ENCODE measurements at places on chromosomes 2 and 18.

GRCh38 chr2:110995911-110996310 lies 124.8 kb upstream of the BCL2L11 start:
- no peak for DNase-seq

GRCh38 chr2:226799976-226800940 lies 638 bp upstream of the IRS1 start:
- DNase-seq = peak; percentile 56

- DNase-seq = no peak
Measured at GRCh38 chr18:59002974-59003594, 136.6 kb upstream of the SEC11C start.

DNA sequence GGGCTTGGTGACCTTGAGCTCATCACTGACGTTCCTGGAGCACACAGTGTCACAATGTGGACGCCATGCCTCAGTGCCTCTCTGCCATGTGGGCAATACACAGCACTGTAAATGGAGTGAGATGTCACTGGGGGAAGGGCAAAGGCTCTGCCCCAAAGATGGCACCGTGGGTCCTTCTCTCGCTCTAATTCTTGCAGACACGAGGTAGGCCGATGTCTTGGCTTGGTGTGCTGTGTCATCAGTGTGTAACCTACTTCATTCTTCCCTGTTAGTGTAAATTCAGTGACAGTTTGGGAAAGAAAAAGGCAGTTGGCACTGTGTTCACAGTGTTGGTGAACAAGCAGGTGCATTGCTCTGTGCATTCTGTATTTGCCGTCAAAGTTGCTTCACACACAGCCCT lies 309.3 kb upstream of the MYT1L start:
- no peak for DNase-seq

DNA sequence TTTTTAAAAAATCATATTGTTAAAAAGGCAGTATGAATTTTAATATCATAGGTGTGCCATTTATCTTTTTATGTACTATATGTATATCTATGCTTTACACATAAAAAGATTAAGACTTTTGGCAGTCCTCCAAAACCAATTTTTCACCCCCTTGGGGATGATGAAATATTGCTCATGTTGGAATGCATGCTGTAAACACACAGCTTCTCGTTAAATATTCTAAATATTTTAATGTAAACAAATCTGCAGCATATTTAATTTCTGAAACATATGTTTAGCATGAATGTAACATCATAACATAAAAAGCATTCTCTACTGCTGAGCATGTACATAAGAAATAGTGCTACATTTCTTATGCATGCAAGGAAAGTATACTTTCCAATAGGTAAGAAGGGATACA lies 484.3 kb upstream of the LRATD1 start:
- DNase-seq = no peak

GRCh38 chr2:176001281-176001915 lies 669 bp downstream of the LNPK start:
- DNase-seq = peak; percentile 59

DNA sequence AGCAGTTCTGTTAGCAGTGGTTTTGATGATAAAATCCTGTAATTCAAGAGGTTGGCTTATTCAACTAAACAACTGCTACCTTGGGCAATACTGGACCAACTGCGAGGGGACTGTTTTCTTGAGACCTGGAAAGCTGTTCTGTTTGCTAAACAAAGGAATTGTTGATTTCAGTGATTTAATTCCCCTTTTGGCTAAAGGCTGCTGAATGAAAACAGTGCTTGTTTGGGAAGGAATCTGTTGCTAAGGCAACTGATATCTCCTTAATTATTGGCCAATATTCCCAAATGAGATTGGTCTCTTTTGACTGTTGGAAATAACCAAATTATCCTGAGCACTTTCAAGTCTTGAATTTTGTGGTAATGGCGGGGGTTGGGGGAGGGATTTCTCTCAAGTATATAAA lies 136.8 kb downstream of the CAMKMT start:
- DNase-seq = no peak

GRCh38 chr2:109530712-109531111 lies 83.1 kb downstream of the SEPTIN10 start:
- no peak for DNase-seq

DNA sequence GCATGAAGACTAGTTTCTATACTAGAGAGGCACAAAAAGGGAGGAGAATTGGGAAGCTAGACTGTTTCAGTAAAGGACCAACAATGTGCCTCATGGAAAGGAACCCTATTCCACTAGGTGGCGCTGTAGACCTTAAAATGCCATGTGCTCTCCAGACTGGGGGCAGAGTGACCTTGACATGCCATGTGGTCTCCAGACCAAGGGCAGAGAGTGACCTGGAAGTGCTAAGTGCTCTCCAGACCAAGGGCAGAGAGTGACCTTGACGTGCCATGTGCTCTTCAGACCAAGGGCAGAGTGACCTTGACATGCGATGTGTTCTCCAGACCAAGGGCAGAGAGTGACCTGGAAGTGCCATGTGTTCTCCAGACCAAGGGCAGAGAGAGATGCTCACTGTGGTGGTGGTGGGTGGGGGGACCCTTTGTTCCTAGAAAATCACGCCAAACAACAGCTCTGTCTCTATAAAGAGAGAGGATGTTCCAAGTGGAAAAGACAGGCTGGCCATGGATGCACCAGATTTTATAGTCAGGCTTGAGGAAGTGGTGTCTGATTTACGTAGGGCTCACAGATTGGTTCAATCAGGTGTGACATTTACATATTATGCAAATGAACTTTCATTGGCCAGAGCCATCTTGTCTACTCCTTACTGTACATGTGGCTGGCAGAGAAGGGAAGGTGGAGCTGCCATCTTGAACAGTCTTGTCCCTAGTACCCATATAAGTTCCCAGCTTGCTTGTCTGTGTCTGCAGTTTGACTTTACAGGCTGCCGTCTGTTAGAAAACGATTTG lies 344.0 kb upstream of the DDX18 start:
- peak; percentile 49 for DNase-seq

DNA sequence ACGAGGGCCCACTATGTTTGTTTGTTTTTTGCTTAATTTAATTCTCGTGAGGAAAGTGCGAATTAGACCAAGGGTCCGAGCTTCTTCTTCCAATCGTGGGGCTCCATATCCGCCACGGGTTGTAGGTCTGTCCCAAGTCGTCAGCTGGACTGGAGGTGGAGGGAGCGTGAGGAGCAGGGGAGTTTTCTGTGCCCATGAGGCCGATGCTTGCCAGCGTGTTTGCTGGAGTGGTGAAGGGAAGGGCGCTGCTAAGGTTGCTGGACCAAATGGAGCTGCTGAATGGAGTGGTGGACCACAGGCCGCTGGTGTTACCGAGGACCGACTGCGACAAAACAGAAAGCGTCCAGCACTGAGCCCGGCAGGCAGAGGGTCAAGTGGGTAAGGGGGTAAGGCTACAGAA lies 43.7 kb downstream of the ZAP70 start:
- no peak for DNase-seq

DNA sequence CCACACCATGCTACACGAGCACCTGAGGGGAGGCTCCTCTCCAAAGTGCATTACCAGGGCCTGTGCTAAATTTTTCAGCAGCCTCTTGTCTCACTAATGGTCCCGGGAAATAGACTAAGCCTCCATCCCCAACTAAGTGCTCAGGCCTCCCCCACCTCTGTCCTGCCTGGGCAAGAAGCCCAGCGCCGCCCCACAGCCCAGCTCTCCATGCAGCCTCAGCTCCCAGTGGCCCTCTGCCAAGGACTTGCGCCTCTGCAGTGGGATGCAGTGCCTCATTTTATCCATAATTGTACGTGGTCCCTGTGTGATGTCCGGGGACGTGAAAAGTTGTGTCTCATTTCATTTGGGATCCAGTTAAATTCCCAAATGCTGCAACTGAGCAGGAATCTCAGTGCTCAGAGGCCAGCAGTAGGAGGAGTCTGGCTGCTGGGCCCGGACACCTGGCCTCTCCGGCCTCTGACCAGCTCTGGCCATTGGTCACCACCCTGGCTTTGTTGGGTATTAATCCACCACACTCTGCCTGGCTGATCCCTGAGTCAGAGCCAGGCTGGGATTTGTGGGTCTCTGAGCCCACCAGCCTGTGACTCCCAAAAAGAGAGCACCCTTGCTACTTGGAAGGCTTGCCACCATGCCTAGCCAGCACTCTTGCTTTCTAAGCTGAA lies 11.4 kb upstream of the STEAP3 start:
- no peak for DNase-seq

DNA sequence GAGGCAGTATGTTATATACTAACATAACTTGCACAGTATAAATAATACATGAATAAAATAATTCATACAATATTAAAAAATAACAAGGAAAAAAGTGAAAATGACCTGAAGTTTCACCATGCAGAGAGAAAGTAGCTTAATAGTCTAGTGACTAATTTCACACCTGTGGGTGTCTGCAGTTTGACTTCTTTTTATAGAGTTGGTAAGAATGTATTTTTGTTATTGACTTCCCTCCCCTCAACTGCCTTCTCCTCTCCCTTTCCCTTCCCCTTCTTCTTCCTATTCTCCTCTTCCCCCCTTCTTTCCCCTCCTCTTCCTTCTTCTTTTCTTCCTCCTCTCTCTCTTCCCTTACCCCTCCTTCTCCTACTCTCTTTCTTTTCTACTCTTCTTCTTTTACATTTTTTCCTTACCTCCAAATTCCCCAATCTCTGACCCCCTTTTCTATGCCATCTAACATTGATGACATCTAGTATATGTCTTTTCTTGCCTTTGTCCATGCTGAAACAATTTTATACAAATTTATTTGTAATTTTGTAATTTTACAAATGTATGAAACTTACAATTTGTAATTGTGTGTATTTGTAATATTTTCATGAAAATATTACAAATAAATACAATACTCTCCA lies 3.1 kb downstream of the DNAH6 start:
- DNase-seq = no peak

GRCh38 chr2:20222769-20223406 lies 2.0 kb downstream of the SDC1 start:
- DNase-seq = no peak

DNA sequence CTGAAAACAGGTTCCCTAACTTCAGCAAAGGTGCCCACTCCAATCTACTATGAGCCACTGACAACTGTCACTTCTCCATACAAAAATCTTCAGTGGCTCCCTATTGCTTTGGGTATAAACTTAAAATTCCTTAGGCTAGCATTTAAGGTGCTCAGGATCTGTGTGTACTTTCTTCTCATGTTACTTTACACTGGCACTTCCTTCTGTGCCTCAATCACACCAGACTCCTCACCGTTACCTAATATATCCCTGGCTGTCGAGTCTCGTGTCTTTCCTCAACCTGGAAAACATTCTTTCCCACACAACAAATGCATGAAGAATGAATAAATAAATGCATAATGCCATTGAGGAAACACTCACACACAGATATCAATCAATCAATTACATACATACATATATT lies 101.1 kb downstream of the TCF4 start:
- DNase-seq = no peak

DNA sequence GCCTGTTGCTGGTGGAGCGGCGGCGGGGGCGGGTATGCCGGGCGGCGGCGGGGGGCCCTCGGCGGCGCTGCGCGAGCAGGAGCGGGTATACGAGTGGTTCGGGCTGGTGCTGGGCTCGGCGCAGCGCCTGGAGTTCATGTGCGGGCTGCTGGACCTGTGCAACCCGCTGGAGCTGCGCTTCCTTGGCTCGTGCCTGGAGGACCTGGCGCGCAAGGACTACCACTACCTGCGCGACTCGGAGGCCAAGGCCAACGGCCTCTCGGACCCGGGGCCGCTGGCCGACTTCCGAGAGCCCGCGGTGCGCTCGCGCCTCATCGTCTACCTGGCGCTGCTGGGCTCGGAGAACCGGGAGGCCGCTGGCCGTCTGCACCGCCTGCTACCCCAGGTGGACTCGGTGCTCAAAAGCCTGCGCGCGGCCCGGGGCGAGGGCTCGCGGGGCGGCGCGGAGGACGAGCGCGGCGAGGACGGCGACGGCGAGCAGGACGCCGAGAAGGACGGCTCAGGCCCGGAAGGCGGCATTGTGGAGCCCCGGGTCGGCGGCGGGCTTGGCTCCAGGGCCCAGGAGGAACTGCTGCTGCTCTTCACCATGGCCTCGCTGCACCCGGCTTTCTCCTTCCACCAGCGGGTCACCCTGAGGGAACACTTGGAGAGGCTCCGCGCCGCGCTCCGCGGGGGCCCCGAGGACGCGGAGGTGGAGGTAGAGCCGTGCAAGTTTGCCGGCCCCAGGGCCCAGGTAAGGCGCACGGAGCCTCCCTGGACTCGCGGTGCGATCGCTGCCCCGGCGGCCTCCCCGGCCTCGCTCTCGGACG lies 1.0 kb downstream of the ZCCHC2 start:
- peak; percentile 38 for DNase-seq

DNA sequence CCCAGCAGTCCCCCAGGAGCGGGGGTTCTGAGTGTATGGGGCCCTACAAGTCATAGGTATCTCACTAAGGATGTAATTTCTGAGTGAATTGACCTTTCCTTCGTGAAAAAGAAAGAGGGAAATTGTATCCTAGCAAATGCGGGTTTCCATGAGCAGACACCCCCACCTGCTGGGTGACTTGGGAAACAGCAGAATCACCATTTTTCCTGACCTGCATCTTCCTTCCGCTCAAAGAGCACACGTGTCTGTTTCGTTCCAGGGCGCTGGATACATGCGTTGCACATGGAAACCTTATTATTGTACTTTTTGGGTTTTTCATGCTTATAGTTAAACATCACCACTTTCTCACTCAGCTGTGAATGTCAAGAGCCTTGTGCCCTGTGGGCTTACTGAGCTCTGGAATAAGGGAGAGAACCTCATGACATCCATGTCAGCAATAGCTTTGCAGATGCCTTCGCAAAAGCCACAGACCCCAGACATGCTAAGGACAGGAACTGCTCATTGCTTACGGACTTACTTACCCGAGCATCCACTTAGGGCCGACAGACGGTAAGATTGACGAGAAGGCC lies 132.8 kb downstream of the TPO start:
- DNase-seq = no peak

DNA sequence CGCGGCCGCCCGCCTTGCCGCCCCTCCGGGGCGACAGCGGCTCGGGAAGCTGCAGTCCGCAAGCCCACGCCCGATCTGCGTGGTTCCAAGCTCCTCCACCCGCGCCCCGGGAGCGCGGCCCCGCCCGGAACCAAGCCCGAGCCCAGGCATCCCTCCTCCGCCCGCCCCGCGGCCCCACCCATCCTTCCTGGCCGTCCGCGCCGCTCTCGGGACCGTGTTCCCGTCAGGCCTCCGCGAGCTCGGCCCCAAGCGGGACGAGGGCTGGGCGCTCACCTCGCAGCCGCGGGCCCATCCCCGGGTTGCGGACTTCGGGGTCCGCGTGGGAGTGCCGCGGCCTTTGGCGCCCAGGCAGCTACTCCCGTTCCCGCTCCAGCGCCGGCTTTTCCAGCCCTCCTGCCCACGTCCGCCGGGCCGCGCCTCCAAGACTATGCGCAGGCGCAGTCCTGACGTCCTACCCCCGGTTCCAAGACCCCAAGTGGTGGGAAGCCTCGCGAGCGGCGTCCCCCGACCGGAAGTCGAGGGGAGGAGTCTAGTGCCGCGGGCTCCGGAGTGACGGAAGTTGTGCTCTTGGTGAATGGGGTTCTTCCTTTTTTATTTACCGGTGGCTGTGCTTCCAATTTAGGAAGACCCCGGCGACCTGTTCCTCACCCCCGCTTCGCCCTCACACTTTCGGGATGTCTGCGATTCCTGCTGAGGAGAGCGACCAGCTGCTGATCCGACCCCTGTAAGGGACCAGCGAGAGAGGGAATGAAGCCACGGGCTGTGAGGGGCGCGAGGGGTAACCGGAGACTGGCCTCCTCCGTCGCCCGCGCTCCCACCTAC lies at the start of the genes CPSF3 and ITGB1BP1:
Gene CPSF3 (plus strand): TSS at position 555 of the 822 bp plus-strand sequence. CDS start 120 bp downstream, at position 675.
Gene ITGB1BP1 (minus strand): TSS at position 429 of the 822 bp plus-strand sequence. CDS start 4,831 bp downstream, outside the sequence.
- DNase-seq = peak; percentile 96

GRCh38 chr2:101083613-101084012 lies 67.6 kb downstream of the TBC1D8 start:
- no peak for DNase-seq

All from colonic mucosa (tissue), 4 donors.